H1 (cell line): ENCODE measurements at places on chromosomes 4 and X.

DNA sequence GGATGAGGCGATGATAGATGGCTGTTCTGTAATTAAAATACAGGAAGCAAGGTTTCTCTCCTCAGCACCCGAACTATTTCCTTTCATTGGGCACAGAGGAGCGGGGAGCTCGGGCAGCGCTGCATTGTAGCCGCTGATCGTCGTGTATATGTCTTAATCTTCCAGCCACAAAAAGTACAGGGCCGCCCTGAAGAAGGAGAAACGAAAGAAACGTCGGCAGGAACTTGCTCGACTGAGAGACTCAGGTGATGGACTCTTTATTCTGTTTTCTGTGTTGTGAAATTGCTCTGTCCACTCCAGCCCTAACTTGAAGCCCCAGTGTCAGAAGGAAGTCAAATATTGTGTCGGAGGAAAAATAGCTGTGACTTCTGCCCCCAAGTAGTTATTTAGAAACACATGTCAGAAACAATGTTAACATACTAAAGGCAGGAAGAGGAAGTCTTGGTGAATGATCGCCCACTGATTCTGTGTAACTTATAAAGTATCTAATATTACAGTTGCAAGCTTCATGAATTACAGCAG is 546 bp downstream of the ZRSR2 start:
- DNase-seq, result no peak

DNA sequence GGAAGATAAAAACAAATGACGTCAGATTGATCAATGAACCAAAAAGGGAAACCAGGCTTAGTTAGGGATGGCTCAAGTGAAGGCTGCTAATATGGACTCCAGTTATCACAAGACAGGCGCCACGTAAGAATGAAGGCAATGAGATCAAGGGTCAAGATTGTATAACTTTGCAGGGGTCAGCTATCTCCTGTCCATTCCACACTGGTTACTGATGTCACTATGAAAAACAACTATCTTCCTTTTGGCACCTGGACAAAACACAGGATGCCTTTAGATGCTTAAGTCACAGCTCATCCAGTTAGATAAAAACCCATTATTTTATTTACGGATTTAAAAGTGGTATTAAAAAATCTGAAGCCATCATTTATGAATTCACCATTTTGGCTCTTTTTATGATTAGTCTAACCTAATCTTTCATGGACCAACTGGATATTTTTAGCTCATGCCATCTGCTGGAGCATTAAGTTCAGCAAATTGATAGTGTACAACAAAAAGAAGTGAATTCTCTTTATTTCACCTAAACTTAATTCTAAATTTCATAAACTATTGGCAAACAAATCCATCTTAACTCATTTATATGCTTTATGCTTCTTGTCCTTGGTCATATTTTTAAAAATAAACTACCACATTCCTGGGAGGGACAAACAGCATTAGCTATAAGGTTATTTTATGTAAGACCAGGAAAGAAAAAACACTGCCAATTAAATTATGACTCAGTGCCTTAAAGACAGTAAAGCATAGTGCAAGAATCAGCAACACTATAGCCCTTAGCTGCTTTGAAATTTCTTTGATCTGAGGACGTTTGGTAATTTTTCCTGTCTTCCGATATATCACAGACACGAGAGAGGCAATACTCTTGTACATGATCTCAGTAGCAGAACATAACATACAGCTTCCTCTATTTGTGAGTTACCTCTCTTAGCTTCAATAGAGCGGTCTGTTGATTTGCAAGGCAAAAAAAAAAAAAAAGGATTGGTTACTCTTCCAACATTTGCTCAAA is 27.0 kb downstream of the DHX15 start:
- DNase-seq, result no peak

DNA sequence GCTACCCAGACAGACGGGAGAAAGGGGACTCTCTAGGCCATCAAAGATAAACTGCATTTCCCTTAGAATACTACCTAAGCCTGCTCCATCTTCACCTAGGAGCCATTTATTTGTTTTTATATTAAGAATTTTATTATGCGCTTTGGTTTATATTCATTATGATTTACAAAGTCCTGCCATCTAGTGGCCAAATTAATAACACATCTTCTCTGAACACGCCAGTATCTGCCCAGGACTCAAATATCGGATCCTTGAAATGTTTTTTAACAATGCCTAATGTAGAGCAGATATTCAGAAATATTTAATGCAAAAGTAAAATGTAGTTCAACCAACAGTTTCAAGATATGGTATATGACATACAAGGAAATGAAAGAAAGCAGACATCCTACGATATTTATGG is 20.8 kb upstream of the PRPS2 start:
- no peak for DNase-seq

GRCh38 chr4:98289375-98289774 is 28.2 kb downstream of the RAP1GDS1 start:
- no peak for DNase-seq

GRCh38 chr4:48518143-48518542 is 28.1 kb downstream of the ZAR1 start:
- DNase-seq, result no peak

- no peak for DNase-seq
Observed at GRCh38 chr4:78441756-78442155, 109.8 kb upstream of the ANXA3 start.

DNA sequence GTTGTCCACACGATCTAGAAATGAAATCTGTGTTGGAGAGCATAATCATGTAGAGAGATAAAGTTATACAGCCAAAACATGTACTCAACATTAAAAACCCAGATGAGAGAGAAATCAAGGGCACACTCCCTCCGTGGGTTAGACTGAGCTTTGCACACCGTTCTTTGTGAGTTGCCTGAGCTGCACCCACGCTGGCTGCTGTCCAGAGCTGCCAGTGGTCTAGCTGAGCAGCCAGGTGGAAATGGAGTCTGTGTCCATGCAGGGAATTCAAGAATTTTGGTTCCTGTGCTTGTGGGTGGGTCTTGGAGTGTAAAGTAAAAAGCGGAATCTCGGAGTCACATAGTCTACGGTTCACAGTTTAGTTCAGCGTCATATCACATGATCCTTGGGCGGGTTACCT is 84.6 kb downstream of the GPR143 start:
- no peak for DNase-seq

- DNase-seq, result no peak
Observed at GRCh38 chr4:34800953-34801352, 1443.4 kb downstream of the ARAP2 start.

DNA sequence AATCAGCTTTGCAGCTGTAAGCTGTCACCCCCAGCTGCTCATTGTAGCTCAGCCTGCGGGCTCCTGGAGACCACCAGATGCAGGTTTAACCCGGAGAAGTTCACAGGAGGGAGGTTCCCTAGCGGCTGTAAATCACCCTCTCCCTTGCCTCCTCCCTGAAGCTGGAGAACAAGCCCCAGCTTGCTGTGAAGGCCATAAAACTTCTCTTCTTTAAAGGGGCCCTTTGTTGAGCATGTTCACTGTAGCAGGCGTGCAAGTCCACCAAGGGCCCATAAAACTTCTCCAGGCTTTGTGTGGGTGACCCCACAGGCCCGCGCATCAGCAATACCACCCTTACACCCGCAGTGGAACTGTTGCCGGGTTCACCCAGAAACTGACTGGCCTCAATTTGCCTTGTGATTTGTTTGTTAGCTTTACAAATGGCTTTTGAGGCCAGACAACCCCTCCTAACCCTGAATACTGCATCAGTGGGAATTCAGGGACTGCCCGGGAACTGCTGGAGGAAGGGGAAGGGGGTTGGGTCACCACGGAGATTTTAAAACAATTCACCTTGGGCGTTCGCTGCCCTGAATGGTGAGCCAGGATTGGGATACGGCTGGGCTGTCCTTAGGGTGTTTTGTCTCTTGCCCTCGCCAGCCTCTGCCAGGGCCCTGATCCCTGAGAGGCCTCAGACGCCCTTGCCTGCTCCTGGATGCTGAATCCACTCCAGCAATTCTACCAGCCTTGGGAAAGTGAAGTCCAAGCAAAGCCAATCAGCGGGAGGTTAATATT is 49.5 kb upstream of the ATP6AP2 start:
- no peak for DNase-seq

DNA sequence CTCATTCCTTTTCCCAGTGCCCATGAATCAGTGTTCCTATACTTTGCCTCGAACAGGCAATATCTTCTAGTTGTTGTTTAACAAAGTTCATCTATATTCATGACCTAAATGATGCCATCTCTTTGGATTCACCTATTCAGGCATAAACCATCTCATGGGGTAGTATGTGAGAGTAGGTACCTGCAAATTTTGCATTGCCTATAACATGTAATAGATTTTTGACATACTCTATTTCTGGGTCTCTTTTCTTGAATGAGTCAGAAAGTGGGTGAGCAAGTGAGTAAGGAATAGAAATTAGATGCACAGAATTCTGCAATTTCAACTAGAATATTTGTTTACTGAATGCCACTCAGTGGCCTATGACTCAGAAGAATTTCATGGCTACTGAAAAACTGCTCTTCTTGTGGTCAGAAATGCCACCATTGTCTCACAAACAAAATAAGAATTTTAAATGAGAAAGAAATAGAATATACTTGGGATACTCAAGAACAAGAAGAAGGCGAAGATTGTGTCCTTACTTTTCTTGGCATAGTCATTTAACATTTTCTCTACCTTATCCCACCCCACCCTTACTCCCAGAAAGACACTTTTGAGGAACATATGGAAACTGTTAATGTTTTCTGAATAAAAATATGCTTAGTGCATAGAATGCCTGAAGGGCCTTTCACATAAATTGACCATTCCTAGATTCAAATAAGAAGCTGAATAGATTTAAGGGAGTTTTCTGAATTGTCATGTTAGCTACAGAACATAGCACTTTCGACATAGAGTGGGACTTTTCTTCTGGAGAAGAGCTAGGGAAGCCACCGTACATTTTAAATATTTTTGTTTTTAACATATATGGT is 86.8 kb downstream of the HHIP start:
- no peak for DNase-seq

GRCh38 chrX:97938706-97939105 is 1055.0 kb downstream of the RPA4 start:
- DNase-seq, result no peak
